Esophagus squamous epithelium (tissue), 5 donors: ENCODE measurements at places on chromosomes 12 and 14.

- H3K4me1 ChIP-seq, result no peaks in the 10 kb centered on the region
- no peak overlapping the region for H3K4me3 ChIP-seq
- no peak overlapping the region for H3K27ac ChIP-seq
- no peaks in the 10 kb centered on the region for H3K36me3 ChIP-seq
These were observed 130.5 kb downstream of the KIF26A start for GRCh38 chr14:104268725-104269436.

DNA sequence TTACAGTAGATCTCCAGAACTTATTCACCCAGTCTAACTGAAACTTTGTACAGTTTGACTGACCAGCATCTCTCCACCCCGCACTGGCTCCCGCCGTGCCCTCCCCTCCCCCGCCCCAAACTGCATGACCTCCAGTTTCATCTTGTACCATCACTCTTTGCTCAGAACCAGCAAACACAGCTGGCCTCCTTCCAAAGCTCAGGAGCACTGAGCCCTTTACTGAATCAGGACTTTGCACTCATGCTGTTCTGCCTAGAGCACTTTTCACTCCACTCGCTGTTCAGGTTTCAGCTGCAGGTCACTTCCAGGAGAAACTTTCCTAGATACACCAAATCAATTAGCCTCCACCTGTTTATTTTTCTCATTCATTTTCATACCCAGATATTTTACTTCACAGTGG lies 455.3 kb upstream of the PDE3A start:
- H3K4me1 ChIP-seq, result no peaks in the 10 kb centered on the region
- no peaks in the 10 kb centered on the region for H3K36me3 ChIP-seq
- no peak overlapping the region for H3K4me3 ChIP-seq
- DNase-seq, result no peak

GRCh38 chr12:28171356-28172060 lies 18.7 kb upstream of the CCDC91 start:
- no peak for DNase-seq
- H3K27me3 ChIP-seq, result no peaks in the 10 kb centered on the region
- no peak overlapping the region for H3K4me3 ChIP-seq
- no peaks in the 10 kb centered on the region for H3K4me1 ChIP-seq

DNA sequence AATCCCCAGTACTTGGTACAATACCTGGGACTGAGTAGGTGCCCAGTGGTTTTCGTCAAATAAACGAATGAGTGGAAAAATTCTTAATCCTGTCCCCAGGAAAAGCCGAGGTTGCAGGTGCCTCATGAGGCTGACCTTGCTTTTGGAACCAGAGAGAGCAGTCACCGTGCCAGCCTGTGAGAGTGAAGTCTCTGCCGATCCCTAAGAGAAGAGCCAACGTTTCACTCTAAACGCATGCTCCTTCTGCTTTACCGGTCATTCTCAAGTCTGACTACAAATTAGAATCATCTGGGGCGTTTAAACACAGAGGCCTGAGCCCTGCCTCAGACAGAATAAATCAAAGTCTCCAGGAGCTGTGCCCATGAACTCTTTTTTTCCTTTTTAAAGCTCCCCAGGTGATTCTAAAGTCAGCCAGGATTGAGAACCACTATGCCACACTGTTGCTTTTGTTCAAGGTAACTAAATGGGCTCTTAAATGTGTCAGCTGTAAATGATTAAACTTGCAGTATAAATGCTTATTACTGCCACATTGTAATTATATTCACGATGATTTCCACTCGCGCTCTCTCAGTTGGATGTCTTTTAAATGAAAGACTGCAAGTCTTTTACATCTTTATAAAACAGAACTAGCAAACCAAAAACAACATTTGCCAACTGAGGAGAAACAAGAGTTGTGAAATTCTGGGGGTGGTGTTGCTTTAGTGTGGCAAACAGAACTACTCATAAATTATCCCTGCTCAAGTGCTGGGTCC lies 26.9 kb downstream of the TCP11L2 start:
- no peak for DNase-seq
- H3K36me3 ChIP-seq, result no peaks in the 10 kb centered on the region
- no peaks in the 10 kb centered on the region for H3K4me1 ChIP-seq
- H3K27ac ChIP-seq, result no peak overlapping the region

- H3K4me3 ChIP-seq, result no peak overlapping the region
- DNase-seq, result no peak
- H3K4me1 ChIP-seq, result peaks cover 3% of the 10 kb centered on the region
- H3K27ac ChIP-seq, result no peak overlapping the region
- no peaks in the 10 kb centered on the region for H3K27me3 ChIP-seq
These were observed 196.8 kb downstream of the PPM1H start for GRCh38 chr12:62738105-62738504.

- no peak overlapping the region for H3K4me3 ChIP-seq
- no peak overlapping the region for H3K27ac ChIP-seq
- H3K4me1 ChIP-seq, result no peaks in the 10 kb centered on the region
- H3K36me3 ChIP-seq, result no peaks in the 10 kb centered on the region
- H3K27me3 ChIP-seq, result peaks cover 64% of the 10 kb centered on the region
- DNase-seq, result no peak
These were observed 278.2 kb upstream of the SFSWAP start for GRCh38 chr12:131432532-131433260.

- H3K4me1 ChIP-seq, result no peaks in the 10 kb centered on the region
- DNase-seq, result no peak
- no peak overlapping the region for H3K4me3 ChIP-seq
- H3K27me3 ChIP-seq, result no peaks in the 10 kb centered on the region
These were observed 255.9 kb upstream of the ARID2 start for GRCh38 chr12:45473636-45474035.

- H3K4me1 ChIP-seq, result peaks cover 10% of the 10 kb centered on the region
- DNase-seq, result no peak
- no peaks in the 10 kb centered on the region for H3K27me3 ChIP-seq
- no peak overlapping the region for H3K27ac ChIP-seq
- H3K4me3 ChIP-seq, result no peak overlapping the region
These were observed 41.5 kb upstream of the LRTM2 start for GRCh38 chr12:1778911-1779310.

GRCh38 chr12:19423166-19423930 lies 15.9 kb upstream of the AEBP2 start:
- no peaks in the 10 kb centered on the region for H3K4me1 ChIP-seq
- H3K4me3 ChIP-seq, result no peak overlapping the region
- no peaks in the 10 kb centered on the region for H3K36me3 ChIP-seq

GRCh38 chr12:46497739-46498138 lies 125.2 kb upstream of the SLC38A2 start:
- no peak for DNase-seq
- peaks cover 22% of the 10 kb centered on the region for H3K4me1 ChIP-seq
- no peaks in the 10 kb centered on the region for H3K36me3 ChIP-seq
- no peak overlapping the region for H3K4me3 ChIP-seq
- H3K27me3 ChIP-seq, result no peaks in the 10 kb centered on the region

DNA sequence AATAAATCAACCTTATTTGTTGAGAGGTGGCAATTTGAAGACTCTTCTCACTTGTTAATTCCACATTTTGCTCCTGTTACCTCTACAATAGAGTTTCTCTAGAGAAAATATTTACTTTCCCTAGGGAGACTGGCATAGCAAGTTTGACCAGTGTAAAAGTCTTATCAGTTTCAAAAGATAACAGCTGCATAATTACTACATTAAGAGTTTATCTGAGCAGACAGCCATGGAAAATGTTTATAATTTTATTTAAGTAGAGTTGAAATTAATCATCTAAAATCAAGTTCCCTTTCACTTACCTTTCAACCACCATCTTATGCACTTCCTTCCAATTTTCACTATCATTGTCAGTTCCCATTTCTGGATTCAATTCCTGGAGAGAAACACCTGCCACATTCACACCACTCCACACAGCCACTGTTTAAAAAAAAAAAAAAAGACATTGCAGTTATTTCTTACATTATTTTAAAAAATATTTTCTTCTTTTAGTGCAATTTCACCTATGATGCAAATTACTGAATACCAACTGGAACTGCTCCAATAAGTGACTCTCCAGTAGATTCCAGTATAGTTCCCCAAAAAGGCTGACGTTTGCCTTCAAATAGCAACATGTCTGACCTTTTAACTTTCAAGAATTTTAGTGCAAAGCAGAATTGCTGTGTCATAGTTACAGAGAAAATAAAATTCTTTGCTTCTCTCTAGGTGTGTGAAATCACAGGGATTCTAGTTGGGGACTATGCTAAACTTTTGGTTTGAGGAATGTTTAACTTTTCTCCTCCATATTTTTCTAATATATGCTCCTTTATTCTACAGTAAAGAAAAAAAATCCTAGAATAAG lies 19.4 kb downstream of the LDHB start:
- no peak for DNase-seq
- H3K27ac ChIP-seq, result no peak overlapping the region
- H3K27me3 ChIP-seq, result no peaks in the 10 kb centered on the region
- H3K36me3 ChIP-seq, result peaks cover 20% of the 10 kb centered on the region
- H3K4me1 ChIP-seq, result no peaks in the 10 kb centered on the region

DNA sequence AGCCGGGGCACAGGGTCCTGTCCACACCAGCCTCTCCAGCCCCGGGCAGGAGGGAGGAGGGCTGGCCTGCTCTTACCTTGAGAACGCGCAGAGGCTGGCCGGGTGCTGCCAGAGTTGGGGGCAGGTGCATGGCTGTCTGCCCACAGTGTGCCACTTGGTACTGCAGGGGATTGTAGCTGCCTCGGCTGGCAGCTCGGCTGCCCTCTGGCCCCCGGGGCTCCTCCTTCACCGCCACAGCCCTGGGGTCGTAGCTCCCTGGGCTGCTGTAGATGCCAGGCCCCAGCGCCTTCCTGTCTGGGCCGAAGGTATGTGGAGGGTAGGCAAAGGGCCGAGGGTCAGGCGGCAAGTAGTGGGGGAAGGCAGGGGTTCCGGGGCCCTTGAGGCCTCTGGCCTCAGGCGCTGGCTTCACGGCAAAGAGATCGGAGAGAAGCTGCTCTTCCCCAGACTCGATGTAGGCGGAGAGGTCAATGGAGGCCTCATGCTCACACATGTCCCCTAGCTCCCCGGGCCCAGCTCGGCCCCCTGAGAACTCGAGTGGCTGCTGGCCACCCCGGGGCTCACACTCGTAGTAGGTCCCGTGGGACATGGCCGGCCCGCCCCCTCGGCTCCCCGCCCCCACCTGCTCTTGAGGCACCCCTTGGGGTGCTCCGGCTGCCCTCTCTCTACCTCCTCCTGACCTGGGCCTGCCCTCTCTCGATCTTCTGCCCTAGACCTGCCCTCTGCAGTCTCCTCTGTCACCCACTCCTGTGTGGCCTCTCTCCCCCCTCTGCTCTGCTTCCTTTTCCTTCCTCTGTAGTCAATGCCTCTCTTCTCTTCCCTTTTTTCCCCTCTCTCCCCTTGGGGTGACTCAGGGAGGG lies at the start of gene CEBPE:
TSS of gene CEBPE (minus strand) at position 750 of the 857 bp plus-strand sequence. CDS start at position 586, 164 bp downstream.
- H3K27me3 ChIP-seq, result no peaks in the 10 kb centered on the region
- H3K4me1 ChIP-seq, result peaks cover 37% of the 10 kb centered on the region
- no peak within 1 kb of the TSS for H3K4me3 ChIP-seq
- H3K36me3 ChIP-seq, result no peaks in the 10 kb centered on the region
- no peak within 1 kb of the TSS for H3K27ac ChIP-seq

GRCh38 chr14:22980672-22981089 lies 1.7 kb downstream of the AJUBA start:
- no peaks in the 10 kb centered on the region for H3K36me3 ChIP-seq
- H3K4me3 ChIP-seq, result peak overlapping the region; percentile 83
- H3K27ac ChIP-seq, result peak overlapping the region; percentile 95

DNA sequence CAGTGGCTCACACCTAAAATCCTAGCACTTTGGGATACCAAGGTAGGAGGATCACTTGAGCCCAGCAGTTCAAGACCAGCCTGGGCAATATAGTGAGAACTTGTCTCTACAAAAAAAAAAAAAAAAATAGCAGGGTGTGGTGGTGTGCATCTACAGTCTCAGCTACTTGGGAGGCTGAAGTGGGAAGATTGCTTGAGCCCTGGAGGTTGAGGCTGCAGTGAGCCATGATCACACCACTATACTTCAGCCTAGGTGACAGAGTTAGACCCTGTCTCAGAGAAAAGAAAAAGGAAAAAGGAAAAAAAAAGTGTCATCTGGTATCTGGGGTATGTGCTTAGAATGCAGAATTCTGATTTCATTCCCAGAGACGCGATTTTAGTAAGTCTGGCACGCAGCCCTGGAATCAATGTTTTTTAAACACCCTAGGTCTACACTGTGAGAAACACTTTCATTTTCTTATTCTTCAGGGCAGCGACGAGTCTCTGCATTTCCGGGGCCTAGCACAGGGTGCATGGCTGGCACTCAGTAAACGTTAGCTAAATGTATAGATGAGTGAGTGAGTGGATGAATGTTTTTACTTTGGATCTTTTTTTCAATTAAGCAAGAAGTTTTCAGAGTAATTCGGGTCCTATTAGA lies 243.8 kb upstream of the PWP1 start:
- DNase-seq, result no peak
- peak overlapping the region; percentile 15 for H3K4me3 ChIP-seq
- no peaks in the 10 kb centered on the region for H3K27me3 ChIP-seq
- peaks cover 6% of the 10 kb centered on the region for H3K4me1 ChIP-seq

GRCh38 chr12:66584673-66585072 lies 94.2 kb downstream of the GRIP1 start:
- no peaks in the 10 kb centered on the region for H3K27me3 ChIP-seq
- no peaks in the 10 kb centered on the region for H3K4me1 ChIP-seq
- H3K36me3 ChIP-seq, result no peaks in the 10 kb centered on the region
- no peak overlapping the region for H3K4me3 ChIP-seq
- no peak for DNase-seq
- no peak overlapping the region for H3K27ac ChIP-seq

- no peaks in the 10 kb centered on the region for H3K36me3 ChIP-seq
- H3K4me1 ChIP-seq, result peaks cover under 1% of the 10 kb centered on the region
- no peak overlapping the region for H3K4me3 ChIP-seq
- DNase-seq, result no peak
These were observed 87.2 kb downstream of the SCN8A start for GRCh38 chr12:51678086-51678724.

DNA sequence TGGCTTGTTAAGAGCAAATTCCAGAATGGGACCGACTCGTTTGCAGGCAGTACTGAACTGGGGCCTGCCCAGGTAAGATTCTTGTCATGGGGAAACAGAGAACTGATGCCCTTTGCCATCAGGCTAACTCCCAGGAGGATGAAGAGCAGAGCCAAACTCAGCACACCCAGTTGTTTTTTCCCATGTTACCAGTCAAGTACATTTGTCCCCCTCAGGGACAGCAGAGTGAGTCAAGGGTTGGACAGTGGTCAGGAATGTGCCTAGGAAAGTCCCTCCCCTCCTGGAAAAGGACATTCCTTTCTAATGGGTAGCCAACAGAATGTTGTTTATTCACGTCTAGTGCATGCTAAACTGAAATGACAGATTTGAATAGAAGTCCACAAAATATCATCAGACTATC lies 1.6 kb downstream of the ART4 start:
- DNase-seq, result no peak
- H3K27me3 ChIP-seq, result no peaks in the 10 kb centered on the region
- no peaks in the 10 kb centered on the region for H3K4me1 ChIP-seq
- no peak overlapping the region for H3K4me3 ChIP-seq

GRCh38 chr12:45363903-45364302 lies 148.0 kb downstream of the ANO6 start:
- no peak for DNase-seq
- no peak overlapping the region for H3K4me3 ChIP-seq
- H3K27me3 ChIP-seq, result no peaks in the 10 kb centered on the region
- no peaks in the 10 kb centered on the region for H3K36me3 ChIP-seq
